ENCODE measurements at places on chromosomes 2 and 18. TPM values are rescaled to one million over a fixed set of nuclear protein-coding genes. Genes with fewer than 3 reads are reported as not detected.

Gene MAP2
- total RNA-seq: 51.0 TPM

Gene NPHP1
- 5.0 TPM for total RNA-seq

Gene SELENOI
- 13.1 TPM for total RNA-seq

Gene PDE11A
- not detected for total RNA-seq

Gene ZSWIM2
- total RNA-seq: under 0.01 TPM

Gene GCG
- not detected for total RNA-seq

Gene DYNAP
- not detected for total RNA-seq

Gene FZD7
- 39.1 TPM for total RNA-seq

Gene ABCG5
- total RNA-seq: not detected

Gene EML6
- 1.3 TPM for total RNA-seq

Gene CASP10
- 8.1 TPM for total RNA-seq

Gene VWC2L
- not detected for total RNA-seq

Gene POTEI
- total RNA-seq: not detected

Gene IDH1
- 353 TPM for total RNA-seq

Gene CHST9
- not detected for total RNA-seq

Gene GAL3ST2
- total RNA-seq: not detected

Gene MYOM1
- 0.26 TPM for total RNA-seq

Gene UGT1A3
- not detected for total RNA-seq

Gene CUL3
- 63.4 TPM for total RNA-seq

Gene GDF7
- total RNA-seq: 0.33 TPM

Gene LYPD6
- total RNA-seq: under 0.01 TPM

Gene POTEJ
- not detected for total RNA-seq

Gene SLC9A2
- not detected for total RNA-seq

Gene CXCR1
- not detected for total RNA-seq

Gene NT5C1B
- not detected for total RNA-seq

Gene DHRS9
- total RNA-seq: not detected

Gene ASB18
- not detected for total RNA-seq

Gene SMAD7
- total RNA-seq: 16.3 TPM

Gene SPEG
- 13.1 TPM for total RNA-seq

Gene SERPINB12
- total RNA-seq: not detected

Gene UGT1A6
- not detected for total RNA-seq

Gene CPO
- under 0.01 TPM for total RNA-seq

Gene ABCG8
- total RNA-seq: not detected

Gene COLEC11
- total RNA-seq: 0.83 TPM

Gene GRHL1
- 0.77 TPM for total RNA-seq

Gene CD28
- total RNA-seq: not detected

Gene ZBTB14
- 9.2 TPM for total RNA-seq

Gene TDRD15
- total RNA-seq: not detected

Gene COPS9
- 104 TPM for total RNA-seq

Gene PROKR1
- not detected for total RNA-seq

Gene CNTNAP5
- not detected for total RNA-seq

Gene FTCDNL1
- 3.6 TPM for total RNA-seq

Gene SP100
- 93.0 TPM for total RNA-seq

Gene HS1BP3
- total RNA-seq: 38.1 TPM

Gene CFAP65
- not detected for total RNA-seq

Gene G6PC2
- total RNA-seq: not detected

Gene ASAP2
- total RNA-seq: 16.4 TPM

Gene NTSR2
- total RNA-seq: under 0.01 TPM

Gene IER3IP1
- total RNA-seq: 26.2 TPM

Gene SH3RF3
- 10.1 TPM for total RNA-seq
